ENCODE measurements at places on chromosomes 6 and 20. TPM values are rescaled to one million over a fixed set of nuclear protein-coding genes. Genes with fewer than 3 reads are reported as not detected.

Gene POLH
- total RNA-seq = 31.6 TPM

Gene CALHM5
- 17.2 TPM for total RNA-seq

Gene F13A1
- total RNA-seq = not detected

Gene PRL
- total RNA-seq = not detected

Gene PHACTR3
- total RNA-seq = not detected

Gene GCNT2
- 0.19 TPM for total RNA-seq

Gene RRAGD
- total RNA-seq = 7.0 TPM

Gene CAP2
- total RNA-seq = 17.8 TPM

Gene GLYATL3
- total RNA-seq = not detected

Gene EBF4
- 0.56 TPM for total RNA-seq

Gene COL19A1
- total RNA-seq = 1.4 TPM

Gene WFDC10A
- not detected for total RNA-seq

Gene ADRM1
- total RNA-seq = 123 TPM

Gene CD83
- 3.1 TPM for total RNA-seq

Gene SYNE1
- total RNA-seq = 174 TPM

Gene SRMS
- not detected for total RNA-seq

Gene LAMA2
- total RNA-seq = 64.3 TPM

Gene GNAS-AS1
- total RNA-seq = 0.58 TPM

Gene ME1
- total RNA-seq = 11.3 TPM

Gene FOXS1
- total RNA-seq = 9.3 TPM

Gene MCHR2
- total RNA-seq = not detected

Gene COL21A1
- total RNA-seq = 0.38 TPM
